ENCODE measurements at places on chromosomes 3 and 15. TPM values are rescaled to one million over a fixed set of nuclear protein-coding genes. Genes with fewer than 3 reads are reported as not detected.
A peak's percentile ranks its signal among the peaks of the same experiment; 100 is the strongest.

Gene FHIT
- total RNA-seq, result 38.6 TPM

Gene LMCD1
- total RNA-seq, result 77.9 TPM

Gene EFCC1
- 25.1 TPM for total RNA-seq

Gene CHRM5
- total RNA-seq, result not detected

Gene IQGAP1
- total RNA-seq, result 159 TPM

GRCh38 chr3:179036226-179036625 is 35.4 kb downstream of the ZMAT3 start:
- no peak for DNase-seq

DNA sequence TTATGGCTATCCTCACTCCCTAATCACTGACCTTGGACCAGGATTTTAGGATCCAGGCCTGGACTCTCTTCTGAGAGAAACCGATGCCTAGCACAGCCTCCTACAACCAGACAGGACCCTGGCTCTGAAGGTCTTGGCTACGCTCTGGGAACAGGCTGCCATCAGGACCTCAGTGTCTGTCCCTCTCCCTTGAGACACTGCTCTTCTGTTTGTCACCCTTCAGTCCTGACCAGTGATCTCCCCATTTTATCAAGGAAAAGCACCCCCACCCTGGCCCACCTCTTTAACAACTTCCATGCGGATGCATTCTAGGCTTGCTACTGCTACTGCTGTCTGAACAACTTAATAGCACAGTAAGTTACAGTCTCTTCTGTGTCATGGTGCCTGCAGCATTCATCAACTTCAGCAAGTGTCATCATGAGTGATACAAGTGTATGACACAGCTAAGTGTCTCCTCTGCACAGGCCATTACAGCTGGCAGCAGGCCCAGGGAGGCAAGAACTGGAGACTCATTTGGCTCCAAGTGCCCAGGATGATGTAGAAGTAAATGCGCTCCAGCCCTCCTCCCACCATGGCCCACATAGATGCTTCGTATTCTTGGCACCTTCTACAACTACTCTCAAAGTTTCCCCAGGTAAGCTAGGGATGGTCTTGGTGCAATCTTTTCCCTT is 302.4 kb downstream of the EPHB1 start:
- DNase-seq, result no peak

GRCh38 chr3:58434511-58434910 is 879 bp upstream of the PDHB start:
- DNase-seq, result no peak

DNA sequence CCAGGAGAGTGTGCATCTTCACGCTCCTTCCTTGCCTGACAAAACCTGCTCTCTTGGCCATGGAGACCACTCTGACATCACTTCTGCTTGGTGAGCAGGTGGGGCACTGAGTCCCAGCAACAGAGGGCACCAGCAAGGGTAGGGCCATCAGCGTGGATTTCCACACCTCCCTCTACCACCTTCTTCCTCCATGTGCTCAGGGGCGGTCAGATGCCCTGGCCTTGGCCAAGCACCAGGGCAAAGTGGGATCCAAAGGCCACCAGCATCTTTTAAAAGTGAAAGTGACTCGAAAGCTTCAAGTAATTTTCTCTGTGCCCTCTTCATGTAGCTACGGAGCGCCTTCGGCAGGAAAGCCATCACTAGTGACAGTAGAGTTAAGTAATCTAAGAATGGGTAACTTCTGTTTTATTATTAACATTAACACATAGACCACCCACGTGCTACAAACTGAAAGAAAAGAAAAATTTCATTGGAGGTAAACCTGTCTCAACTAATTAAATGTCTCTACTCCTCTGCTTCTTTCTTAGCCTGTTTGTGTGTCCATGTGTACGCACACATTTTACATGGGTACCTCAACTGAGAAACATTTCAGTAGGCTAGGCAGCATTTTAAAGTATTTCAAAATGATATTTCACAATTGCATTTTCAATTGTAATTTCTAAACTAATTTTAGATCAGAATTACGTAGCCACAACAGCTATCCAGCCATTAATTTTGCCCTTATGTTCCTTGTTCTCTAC is 57.9 kb downstream of the CHSY1 start:
- no peak for DNase-seq

- DNase-seq, result no peak
These were observed 94.3 kb upstream of the C3orf80 start for GRCh38 chr3:160130950-160131349.

DNA sequence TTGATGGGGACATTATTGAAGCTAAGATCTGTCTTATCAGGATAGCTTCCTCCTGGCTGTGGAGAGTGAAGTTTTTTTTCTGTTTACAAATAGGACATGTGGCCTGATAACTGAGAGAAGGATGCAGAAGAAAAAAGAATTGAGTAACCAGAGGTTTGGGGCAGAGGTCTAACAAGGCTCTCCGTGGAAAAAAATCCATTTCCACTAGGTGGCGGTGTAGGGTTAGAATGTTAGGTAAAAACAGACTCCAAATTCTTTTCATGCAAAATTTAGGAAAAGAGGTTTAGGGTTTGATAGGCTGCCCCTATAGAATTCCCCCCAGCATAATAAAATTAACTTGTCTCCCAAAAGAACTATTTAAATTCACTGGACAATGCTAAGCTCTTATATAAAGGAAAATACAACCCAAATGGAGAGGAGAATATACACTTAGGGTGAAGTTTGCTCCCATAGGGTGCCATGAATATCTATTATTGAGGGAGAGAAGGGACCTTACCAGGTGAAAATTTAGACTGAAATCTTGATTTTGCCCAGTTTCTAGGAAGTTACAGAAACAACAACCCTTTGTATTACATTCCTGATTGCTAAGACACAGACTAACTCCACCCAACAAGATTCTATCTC is 1560.4 kb downstream of the OTOL1 start:
- peak; percentile 28 for DNase-seq

DNA sequence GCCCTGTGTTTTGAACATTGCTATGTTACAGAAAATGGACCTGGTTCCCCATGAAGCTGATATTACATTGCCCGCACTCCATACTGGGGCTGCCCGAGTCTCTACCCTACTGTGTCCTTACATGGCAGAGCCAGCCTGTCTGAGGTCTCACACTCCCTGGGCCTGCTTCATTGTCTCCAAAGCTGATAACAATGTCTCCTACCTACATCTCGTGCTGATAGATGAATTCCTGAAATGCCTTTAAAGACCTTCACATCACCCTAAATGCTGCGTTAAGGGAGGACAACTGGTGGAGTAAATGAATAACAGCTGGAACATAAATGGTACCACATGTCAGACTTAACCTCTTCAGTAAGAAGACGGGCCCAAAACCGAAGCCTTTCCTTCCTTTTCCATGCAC is 62.9 kb upstream of the PTX3 start:
- DNase-seq, result no peak

DNA sequence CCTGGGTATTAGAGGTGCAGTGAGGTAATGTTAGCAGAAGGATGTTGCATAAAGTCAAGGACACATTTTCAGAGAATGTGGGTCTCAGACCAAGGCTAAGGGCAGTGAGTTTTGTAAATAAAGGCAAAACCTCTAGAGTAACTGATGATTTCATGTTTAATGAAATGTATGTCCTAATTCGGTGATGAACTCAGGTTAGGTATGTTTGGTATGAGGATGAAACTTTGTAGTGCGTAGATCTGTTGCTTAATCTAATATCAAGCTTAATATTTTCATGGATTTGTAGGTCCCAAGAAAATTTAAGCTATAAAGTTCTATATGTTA is 3.6 kb downstream of the USP50 start:
- no peak for DNase-seq

DNA sequence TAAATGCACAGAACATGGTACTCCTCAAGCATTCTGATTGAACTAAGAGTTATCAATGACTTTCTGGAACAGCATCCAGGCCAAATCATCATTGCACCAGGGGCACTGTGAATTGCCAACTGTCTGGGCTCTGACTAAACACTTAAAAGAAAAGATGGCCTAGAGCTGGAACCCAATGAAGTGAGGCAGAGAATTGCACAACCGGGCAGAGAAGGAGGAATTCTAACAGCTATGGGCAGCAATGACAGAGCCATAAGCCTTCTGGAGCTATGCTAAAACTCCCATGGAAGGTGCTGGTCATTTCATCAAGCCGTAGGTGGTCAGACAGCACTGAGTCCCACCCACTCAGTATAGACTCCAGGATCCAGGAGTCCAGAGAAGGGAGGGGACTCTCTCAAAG is 48.1 kb upstream of the OXTR start:
- no peak for DNase-seq

DNA sequence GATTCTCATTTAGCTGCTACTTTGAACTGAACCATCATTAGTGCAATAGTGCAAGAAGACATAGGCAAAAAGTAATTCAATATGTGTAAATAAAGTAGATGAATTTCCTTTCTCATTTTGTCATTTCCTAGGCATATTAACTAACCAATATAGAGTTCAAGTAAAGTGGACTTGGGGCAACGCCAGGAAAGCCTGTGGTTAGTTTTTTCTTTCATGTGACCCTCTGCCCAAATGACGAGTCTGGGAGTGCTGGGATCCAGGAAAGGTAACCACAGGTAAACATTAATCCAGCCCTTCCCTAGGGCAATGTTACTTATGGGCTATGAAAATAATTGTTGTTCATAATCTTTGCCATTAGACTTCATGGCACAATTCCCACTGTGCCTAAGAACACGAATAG is 181.0 kb downstream of the VPS13C start:
- peak; percentile 56 for DNase-seq

DNA sequence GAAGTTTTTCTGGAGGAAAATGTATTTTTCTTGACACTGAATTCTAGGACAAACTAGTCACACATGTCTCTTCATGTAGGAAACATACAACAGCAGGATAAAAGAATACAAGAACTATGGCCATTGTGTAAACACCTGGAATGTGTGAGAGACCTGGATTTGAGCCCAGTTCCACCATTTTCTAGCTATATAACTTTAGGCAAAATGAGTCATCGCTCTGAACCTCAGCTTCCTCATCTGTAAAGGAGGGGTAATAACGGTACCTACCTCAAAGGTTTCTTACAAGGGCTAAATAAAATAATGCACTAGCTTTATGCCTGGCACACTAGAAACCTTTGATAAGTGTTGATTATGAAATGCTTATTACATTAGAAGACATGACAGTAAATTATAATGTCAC is 57.8 kb downstream of the RIOX2 start:
- DNase-seq, result no peak

DNA sequence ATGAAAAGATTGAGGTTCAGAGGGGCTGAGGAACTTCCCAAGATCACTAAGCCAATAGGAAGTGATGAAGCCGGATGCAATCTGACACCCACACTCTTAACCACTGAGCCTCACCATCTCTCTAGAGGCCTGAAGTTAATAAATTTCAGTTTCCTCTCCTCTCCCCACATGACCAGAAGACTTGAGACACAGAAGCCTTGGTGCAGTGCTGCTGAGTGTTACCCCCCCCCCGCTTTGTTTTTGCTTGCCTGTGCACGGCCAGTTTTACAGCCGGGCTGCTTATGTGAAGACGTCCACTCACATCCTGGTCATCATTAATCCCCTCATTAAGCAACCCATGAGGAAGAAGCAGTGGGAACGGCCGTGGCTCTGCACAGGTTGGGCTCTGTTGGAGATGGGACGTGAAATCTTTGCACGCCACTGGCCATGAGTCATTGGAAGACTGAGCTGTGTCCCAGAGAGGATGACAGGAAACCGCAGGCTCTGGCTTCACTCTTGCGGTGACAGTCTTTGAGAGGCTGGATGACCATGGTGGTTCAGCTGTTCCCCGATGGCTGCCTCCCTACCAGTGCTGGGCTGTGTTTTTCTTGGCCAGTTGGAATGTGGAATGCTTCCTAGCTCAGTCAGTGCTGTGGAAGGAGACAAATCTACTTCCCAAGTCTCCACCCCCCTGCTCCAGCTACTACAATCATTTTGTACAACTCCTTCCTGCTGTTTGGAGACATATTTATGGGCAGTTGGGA is 232.6 kb upstream of the LRTM1 start:
- peak; percentile 73 for DNase-seq

- no peak for DNase-seq
These were observed 15.8 kb upstream of the THBS1 start for GRCh38 chr15:39564972-39565665.

DNA sequence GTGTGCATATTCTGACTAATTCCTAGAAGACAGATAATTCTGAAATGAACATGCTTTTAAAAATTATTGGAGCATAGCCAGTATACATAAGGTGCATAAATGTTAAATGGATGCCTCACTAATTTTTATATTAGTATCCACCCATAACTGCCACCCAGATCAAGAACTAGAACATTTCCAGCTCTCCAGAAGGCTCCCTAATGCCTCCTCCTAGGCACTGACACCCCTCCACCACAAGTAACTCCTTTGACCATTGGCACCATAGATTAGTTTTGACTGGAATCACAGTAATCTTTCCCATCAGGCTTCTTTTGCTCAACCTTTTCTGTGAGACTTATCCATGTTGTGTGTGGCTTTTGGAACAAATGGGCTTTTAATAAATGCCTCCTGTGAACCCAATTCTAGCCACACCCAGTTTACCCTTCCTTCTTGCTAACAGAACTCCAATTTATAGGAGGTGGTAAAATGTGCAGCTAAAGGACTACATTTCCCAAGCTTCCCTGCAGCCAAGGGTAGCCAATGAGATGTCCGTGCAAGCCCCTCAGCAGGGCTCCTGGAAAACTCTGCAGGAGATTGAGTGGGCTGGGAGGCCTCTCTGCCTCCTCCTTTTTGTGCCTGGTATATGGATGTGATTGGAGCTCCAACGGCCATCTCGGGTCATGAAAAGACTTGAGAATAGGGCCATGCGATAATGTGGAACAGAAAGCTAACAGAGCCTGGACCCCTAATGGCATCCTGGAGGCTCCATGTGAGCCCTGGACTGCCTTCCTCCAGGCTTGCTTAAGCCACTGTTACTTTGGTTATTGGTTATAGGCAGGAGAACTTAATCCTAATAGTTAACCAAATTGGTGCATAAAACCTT is 322.6 kb upstream of the TLE3 start:
- DNase-seq, result no peak

- DNase-seq, result peak; percentile 32
These were observed 64.2 kb upstream of the MYZAP start for GRCh38 chr15:57527382-57528091.

- peak; percentile 23 for DNase-seq
These were observed 68.7 kb upstream of the ADPGK start for GRCh38 chr15:72852273-72852672.
